ENCODE measurements at places on chromosomes 7 and 10.

GRCh38 chr10:30002426-30003266 is 56.7 kb downstream of the JCAD start:
- DNase-seq = no peak

GRCh38 chr10:60810437-60811182 is 32.3 kb downstream of the CDK1 start:
- no peak for DNase-seq

DNA sequence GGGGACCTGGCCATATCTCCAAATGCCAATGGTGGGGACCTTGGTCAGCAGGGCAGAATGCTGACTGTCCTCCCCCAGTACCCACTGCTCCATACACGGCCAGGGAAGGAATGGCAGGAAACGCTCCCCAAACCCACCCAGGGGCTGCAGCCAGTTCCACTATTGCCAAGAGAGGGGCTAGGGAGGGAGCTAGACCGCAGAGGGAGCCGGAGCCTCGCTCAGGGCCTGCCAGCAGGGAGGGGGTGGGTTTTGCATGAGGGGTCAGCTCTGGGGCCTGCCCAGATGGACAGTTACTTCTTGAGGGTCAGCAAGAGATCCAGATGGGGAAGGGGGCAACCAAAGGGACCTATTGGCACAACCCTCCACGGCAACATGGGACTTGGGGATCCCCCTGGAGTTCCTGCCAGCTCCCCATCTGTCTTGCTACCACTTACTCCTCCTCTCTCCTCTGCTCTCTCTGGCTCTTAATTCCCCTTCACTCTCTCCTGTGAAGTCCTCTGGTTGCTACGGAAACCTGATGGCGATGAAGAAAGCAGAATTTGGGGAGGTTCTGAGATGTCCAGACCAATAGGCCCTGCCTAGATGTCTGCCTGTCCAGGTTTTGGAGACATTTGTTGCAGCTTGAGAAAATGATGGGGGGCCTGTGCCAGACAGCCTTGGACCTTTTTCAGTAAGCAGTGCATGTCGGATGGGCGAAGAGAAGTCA is 12.6 kb downstream of the FGF8 start:
- DNase-seq = no peak

DNA sequence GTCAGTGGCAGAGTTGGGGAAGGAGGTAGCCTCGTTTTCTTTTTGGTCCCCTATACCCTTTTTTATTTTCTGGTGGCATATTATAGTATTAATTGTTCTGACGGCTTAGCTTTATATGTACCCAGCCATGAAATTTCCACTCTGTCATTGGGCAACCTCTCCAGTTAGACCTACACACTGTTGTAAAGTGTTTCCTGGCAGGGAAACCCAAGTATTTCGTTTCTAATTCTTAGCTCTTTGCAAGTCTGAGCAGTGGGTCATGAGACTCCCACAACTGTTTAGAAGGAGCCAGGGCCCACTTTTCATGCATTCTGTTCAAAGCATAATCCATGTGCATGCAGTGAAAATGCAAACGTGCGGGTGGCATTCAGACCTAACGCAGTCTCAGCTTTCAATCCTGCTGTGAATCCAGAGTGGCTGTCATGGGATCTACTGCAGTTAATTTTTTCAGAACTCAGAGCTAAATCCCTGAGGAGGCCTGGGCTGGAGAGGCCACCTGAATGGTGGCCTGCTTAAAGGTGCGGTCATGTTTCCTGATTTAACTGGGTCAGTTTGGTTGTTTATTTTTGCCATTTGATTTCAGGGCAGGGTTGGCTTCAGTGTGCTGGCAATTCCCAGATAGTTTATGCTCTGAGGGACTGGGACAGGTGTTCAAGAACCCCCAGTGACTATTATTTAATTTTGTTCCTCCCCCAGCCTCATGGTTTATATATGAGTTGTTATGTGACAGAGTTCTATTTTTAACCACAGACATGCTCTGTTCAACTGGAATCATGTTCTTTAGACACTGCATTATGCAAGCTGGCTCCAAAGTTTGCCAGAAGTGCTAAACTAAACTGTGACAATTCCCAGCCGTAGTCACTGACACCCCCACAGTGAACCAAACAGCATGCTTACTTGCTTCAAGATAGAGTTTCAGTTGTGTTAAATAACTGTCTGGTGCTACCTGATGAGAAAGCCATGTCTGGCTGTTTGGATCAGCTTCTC is 27.4 kb upstream of the SYPL1 start:
- DNase-seq = no peak

DNA sequence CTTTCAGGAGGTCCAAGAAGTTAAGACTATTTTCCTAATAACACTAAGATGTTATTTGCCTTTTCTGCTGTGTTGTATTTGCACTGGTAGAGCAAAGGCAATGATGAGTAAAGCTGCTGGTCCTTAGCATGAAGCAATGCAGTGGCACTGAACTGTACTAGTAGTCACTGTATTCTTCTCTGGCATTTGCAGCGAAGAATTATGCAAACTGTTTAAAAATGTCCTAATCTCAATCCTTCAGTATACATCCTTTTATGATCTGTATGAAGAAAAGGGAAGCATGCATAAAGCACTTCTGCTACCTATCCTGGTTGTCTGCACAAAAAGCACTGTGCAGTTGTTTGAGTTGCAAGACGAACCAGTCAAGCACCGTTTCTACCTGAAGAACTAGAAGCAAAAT is 20.4 kb downstream of the IGF2BP3 start:
- no peak for DNase-seq

DNA sequence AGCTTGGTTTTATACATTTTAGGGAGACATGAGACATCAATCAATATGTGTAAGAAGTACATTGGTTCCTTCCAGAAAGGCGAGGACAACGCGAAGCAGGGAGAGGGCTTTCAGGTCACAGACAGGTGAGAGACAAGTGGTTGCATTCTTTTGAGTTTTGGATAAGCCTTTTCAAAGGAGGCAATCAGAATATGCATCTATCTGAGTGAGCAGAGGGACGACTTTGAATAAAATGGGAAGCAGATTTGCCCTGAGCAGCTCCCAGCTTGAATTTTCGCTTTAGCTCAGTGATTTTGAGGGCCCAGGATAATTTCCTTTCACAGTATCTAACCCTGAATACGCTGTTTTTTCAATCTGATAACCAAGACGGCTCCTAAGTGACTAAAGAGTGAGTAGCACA is 82.5 kb upstream of the MYO3A start:
- DNase-seq = no peak

GRCh38 chr7:120742372-120742771 is 115.6 kb downstream of the TSPAN12 start:
- peak; percentile 51 for DNase-seq

DNA sequence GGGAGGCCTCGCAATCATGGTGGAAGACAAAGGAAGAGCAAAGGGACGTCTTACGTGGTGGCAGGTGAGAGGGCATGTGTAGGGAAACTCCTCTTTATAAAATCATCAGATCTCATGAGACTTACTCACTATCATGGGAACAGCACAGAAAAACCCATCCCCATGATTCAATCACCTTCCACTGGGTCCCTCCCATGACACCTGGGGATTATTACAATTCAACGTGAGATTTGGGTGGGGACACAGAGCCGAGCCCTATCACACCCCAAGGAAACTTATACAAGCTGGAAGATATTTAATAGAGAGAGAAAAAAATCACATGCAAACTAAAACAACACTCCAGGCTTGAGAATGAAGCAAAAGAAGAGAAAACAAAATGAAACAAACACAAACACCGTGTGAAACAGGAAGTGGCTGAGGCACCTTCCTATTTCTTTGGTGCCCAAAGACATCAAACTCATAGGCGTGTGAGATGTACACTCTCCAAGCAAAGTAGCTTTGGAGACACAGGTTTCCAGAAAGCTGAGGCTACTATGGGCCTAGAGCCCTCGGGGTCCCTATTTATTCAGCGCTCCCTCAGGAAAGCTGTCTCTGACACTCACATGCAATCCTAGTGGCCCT is 97.2 kb downstream of the PRKCQ start:
- no peak for DNase-seq

GRCh38 chr7:54705436-54705835 is 53.6 kb downstream of the SEC61G start:
- no peak for DNase-seq

- no peak for DNase-seq
Observed at GRCh38 chr7:50869108-50869725, 86.5 kb upstream of the GRB10 start.

DNA sequence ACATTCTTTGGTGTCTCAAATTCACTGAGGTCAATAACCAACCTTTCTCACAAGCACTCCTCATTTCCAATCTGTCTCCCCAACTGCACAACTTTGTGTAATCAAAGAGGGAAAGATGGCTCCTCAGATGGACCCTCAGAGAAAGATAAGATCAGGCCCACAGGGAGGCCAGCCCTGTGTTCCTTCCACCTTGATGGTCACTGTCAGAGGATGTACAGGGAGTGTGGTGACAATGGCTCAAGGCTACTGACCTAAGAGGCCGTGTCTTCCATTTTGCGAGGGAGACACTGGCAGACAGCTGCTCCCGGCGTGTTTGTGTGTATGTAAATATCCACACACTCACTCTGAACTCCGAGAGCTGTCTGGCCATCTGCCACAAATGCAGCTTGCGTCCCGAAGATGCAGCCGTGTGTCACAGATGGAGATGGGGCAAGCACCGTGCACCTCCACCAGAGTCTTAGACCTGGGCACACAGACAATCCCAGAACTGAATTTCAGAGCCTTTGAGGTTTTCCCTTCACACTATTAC is 712.1 kb upstream of the NRP1 start:
- DNase-seq = no peak

Data from NCI-H446 treated with DMSO at 0.1 percent for 48 hours (cell line).